ENCODE measurements at places on chromosomes 4 and X. TPM values are rescaled to one million over a fixed set of nuclear protein-coding genes. Genes with fewer than 3 reads are reported as not detected.

GRCh38 chrX:121259170-121259569 is 211.8 kb downstream of the GLUD2 start:
- DNase-seq: no peak

DNA sequence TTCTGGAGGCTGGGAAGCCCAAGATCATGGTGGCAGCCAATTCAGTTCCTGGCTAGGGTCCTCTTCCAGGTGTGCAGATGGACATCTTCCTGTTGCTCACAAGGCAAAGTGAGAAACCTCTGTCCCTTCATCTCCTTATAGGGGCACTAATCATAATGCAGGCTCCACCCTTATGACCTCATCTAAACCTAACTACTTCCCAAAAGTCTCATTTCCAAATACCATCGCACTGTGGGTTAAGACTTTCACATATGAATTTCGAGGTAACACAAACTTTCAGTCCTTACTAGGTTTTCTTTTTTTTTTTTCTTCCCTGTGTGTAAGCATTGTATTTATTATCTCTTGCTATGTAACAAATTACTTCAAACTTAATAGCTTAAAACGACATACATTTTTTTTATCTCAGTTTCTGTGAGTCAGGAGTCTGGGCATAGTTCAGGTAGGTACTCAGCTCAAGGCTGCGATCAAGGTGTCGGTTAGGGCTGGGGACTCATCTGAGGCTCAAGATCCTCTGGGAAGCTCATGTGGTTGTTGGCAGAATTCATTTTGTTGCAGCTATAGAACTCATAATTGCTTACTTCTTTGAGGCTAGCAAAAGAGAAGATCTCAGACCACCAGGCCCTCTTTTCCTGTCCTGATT is 204.7 kb upstream of the STK26 start:
- no peak for DNase-seq

DNA sequence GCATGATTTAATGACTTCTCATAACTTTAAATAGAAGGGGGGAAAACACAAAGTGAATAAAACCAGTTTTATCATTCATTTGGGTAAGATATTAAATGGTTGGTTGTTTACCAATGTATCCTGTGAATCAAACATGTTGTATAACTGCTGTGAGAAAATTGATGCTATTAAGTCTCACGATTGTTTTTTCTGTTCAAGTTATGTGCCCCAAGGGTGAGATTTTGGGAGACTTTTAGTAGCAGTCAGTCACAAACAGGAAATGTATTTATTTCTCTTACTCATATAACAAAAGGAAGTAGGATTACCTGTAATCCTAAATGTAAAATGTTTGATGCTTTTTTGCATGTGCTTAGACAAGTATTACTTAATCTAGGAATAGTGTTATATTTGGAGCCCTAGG is 39.2 kb downstream of the MTHFD2L start:
- DNase-seq: no peak

DNA sequence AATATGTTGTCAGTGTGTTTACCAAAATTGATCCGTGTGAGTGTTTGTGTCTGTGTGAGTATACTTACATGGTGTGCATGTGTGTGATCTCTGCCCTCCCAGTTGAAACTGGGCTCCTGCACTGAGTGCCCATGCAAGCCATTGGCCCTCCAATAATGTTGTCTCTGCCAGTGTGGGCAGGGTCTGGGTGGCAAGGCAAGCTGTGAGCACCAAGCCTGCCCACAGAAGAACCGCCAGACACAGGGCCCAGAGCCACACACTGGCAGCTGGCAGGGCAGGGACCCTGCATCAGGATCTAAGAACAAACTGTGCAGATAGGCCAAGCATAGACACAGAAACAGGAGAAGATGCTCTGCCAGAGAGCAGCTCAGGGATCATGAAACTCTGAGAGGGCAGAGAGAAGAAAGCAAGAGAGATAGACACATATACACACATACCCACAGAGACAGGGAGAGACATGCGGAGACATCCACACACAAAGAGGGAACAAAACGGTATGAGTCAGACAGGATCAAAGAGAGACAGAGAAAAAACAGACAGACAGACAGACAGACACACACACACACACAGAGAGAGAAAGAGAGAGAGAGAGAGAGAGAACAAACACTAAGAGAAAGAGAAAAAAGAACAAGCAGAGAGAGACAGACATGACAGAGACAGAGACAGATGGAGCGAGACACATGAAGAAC is 555.0 kb downstream of the MID1IP1 start:
- DNase-seq: no peak

Gene SOD3
- 30.0 TPM for polyA plus RNA-seq

GRCh38 chr4:151013491-151013890 is 1.6 kb downstream of the LRBA start:
- no peak for DNase-seq

- DNase-seq: no peak
These were observed 88.0 kb downstream of the FNIP2 start for GRCh38 chr4:158856852-158857251.

Gene LRCH2
- 3.8 TPM for polyA plus RNA-seq

Gene POF1B
- polyA plus RNA-seq: 0.23 TPM

DNA sequence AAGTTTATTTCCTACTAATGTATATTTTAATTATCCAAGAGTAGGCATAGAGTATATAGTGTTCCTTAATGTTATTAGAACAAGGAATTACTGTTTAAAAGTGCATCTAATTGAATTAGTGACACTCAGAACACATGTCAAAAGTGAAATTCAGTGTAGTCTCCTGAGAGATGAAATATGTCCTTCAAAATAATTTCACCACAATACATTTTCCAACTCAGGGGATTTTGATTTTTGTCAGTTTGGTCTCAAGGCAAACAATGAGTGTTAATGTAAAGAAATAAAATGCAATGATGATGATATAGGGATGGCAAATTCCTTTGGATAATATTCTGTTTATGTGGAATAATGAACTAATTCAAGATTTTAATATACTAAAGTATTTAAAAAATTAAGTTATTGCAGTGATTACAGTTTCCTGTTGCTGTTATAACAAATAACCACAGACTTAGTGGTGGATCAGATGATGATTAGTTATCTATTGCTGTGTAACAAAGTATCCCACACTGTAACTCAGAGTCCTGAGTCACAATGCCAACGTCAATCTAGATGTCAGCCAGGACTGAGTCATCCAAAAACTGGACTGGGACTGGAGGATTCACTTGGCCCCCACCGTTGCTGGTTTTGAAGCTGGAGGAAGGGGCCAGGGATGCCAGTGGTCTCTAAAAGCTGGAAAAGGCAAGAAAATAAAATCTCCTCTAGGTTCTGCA is 148.0 kb upstream of the SLC7A11 start:
- DNase-seq: no peak

GRCh38 chr4:70749313-70749712 is 27.5 kb downstream of the RUFY3 start:
- DNase-seq: no peak

GRCh38 chrX:10239611-10240064 is 82.9 kb downstream of the CLCN4 start:
- no peak for DNase-seq

Gene NMU
- polyA plus RNA-seq: 1.2 TPM

DNA sequence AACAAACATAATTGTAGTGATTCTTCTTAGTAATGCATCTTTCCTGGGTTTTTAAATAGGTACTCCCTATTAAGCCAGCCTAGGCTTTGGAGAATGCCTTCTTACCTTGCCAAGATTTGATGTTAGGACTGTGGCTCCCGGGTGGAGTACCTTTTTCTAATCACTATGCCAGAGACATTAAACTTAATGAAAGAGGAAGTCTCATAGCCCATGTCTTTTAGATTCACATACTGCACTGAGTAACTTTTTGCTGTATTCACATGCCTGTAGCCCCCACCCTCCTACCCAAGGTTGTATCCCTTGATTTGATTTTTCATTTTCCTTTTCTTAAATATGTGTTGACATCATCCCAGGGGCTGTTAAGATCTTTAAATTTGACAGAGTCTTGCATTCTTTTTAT is 104.2 kb upstream of the TLR2 start:
- no peak for DNase-seq

Gene SLC25A14
- polyA plus RNA-seq: 9.4 TPM

GRCh38 chr4:19522966-19523365 is 728.7 kb upstream of the SLIT2 start:
- DNase-seq: no peak

GRCh38 chr4:184756399-184756798 is 22.5 kb upstream of the CENPU start:
- no peak for DNase-seq

DNA sequence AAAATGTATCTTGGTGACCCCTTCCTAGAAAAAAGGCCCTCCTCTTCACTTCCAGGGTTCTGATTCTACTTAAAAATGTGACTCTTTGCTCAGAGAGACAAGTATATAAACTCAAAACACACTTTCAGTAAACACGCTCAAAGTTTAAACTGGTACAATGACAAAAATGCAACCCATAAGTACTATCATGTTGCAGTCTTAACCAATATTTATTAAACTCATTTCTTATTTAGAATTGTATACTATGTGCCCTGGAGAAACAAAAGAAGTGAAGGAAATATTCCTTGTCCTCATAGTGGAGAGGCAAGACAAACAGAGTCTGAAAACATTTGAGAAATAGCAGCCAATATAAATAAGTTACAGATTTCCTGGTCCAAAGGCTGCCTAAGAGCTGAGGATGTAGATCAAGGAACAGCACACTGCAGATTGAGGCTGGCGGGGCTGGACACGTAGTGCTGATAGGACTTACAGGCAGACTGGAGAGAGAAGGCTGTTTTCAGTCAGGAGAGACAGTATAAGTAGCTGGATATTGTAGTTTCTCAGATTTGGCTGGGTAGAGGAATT is 39.1 kb upstream of the ANXA3 start:
- no peak for DNase-seq

Gene SHROOM2
- 1.2 TPM for polyA plus RNA-seq

Gene CXCL11
- not detected for polyA plus RNA-seq

DNA sequence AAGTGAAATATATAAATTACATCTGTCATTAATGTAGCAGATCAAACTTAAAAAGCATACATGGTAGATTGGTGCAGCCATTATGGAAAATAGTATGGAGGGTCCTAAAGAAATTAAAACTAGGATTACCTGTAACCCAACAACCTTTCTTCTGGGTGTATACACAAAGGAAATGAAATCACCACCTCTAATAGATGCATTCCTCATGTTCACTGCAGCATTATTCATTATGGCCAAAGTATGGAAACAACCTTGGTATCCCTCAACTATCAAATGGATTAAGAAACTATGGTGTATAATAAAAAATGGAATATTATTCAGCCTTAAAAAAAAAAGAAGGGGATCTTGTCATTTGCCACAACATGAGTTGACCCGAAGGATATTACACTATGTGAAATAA is 13.7 kb downstream of the WDFY3 start:
- no peak for DNase-seq

Gene PARM1
- 69.8 TPM for polyA plus RNA-seq

Gene TBC1D25
- polyA plus RNA-seq: 8.1 TPM

- DNase-seq: no peak
These were observed 24.7 kb upstream of the GPR101 start for GRCh38 chrX:137058339-137059127.

DNA sequence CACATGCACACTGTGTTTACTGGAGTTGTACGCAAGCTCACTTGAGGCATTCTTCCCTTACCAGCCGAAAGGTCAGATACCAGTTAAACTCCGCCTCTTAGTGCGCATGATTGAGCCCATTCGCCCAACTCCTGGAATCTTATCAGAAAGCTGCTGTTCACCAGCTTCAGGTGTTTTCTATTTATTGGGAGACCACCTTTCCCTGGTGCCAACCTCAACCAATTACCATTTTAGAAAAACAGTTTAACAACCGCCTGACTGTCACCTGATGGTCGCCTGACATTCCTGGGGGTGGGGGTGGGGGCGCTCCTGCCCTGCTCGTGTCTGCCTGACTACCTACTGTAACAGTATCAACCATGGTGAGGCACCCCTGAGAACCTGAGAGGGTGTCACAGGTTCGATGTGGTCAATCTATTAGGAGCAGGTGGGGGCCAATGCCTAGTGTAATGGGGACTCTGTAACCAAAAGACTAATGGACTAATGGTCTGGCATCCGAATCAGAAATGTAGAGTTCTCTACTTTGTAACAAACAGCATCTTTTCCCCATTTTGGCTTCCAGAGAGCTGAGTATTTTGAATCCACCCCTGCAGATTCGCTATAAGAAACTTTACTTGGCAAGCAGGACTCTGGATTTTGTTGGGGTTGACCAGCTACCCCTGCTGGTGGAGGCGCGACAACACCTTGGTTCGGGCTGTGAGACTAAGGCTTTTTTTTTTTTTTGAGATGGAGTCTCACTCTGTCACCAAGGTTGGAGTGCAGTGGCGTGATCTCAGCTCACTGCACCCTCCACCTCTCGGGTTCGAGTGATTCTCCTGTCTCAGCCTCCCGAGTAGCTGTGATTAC is 58.2 kb upstream of the ZNF157 start:
- peak; percentile 69 for DNase-seq

DNA sequence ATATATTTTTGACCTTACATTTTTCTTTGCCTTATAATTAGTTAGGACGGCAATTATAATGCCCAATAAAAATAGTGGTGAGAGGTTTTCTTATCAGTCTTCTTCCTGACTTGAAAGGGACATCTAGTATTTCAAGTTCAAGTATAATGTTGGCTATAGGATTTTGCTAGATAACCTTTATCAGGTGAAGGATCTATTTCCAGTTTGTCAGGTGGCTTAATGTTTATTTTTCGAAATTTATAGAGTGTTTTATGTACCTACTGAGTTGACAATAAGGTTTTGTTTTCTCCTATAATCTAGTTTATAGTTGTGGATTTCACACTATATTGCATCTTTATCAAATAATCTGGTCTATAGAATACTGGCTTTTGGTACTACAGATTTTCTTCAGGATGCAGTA is 351.8 kb upstream of the FGF13 start:
- no peak for DNase-seq

DNA sequence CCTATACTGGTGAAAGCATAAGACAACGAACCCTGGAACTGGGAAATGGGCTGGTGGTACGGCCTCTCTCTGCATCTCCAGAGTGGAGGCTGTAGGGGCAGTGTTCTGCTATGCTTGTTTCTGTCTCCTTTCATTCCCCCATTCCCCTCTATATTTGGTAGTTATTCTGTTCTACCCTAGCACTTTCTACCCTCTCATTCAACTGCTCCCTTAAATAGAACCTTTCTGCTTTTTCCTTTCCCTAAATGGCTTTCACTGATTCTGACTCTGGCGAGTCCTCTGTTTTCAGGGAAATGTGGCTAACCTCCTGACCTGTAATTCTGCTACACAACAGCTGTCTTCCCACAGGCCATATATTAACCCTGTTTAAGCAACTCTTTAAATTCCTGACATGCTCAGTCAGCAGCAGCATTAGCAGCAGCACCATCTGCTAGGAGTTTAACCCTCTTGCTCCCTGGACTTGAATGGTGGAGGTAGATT is 94.2 kb downstream of the CXCL13 start:
- peak; percentile 60 for DNase-seq

- peak; percentile 43 for DNase-seq
These were observed 55.7 kb downstream of the LINC00632 start for GRCh38 chrX:140765043-140765784.

Gene CWH43
- polyA plus RNA-seq: 0.12 TPM

DNA sequence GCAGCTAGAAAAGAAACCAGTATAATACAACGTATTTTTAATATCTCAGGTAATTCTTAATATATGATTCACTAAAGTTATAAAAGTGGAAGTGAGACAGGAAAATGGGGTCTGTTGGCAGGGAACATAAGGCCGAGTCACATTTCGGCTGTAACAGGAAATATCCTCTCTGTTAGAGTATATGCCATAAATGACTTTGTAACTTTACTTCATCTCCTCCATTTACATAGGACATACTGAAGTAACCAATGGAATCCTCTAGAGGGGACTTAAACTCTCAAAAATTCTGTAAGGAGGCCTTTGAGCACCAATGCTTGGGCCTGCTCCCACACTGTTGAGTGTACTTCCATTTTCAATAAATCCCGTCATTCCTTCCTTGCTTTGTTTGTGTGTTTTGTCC is 71.3 kb downstream of the ANKRD17 start:
- no peak for DNase-seq

Measured in hindlimb muscle (tissue), 1 donor.